ENCODE measurements at places on chromosomes 6 and 20. TPM values are rescaled to one million over a fixed set of nuclear protein-coding genes. Genes with fewer than 3 reads are reported as not detected.

Gene BACH2
- 8.1 TPM for polyA plus RNA-seq

- H3K36me3 ChIP-seq = peaks cover 30% of the 10 kb centered on the region
- peak; percentile 89 for DNase-seq
- H3K27ac ChIP-seq = peak within 1 kb of the TSS; percentile 96
- peaks cover 23% of the 10 kb centered on the region for H3K4me1 ChIP-seq
These were observed at the start of gene ATAT1 for GRCh38 chr6:30626484-30627366. TSS of gene ATAT1 (plus strand) at chr6:30626874.

GRCh38 chr6:130900913-130901312, 73.7 kb downstream of the SMLR1 start:
- DNase-seq = no peak
- H3K4me3 ChIP-seq = no peak overlapping the region
- H3K27ac ChIP-seq = no peak overlapping the region
- no peaks in the 10 kb centered on the region for H3K4me1 ChIP-seq

DNA sequence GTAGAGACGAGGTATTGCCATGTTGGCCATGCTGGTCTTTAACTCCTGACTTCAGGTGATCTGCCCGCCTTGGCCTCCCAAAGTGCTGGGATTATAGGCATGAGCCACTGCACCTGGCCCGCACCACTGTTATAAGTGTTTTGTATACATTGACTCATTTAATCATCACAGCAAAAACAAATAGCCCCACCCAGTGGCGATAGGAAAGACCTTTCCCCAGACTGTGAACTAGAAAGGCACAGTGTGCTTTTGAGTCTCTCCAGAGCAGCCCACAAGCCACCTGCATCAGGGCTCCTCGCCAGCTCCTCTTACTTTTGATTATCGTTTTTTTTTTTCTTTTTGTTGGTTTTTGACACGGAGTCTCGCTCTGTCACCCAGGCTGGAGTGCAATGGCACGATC, 27.9 kb upstream of the ZFP64 start:
- no peak overlapping the region for H3K4me3 ChIP-seq
- H3K27me3 ChIP-seq = peaks cover 2% of the 10 kb centered on the region
- DNase-seq = no peak
- no peak overlapping the region for H3K27ac ChIP-seq
- H3K36me3 ChIP-seq = no peaks in the 10 kb centered on the region

Gene RSPO3
- not detected for polyA plus RNA-seq

Gene PTK6
- not detected for polyA plus RNA-seq

DNA sequence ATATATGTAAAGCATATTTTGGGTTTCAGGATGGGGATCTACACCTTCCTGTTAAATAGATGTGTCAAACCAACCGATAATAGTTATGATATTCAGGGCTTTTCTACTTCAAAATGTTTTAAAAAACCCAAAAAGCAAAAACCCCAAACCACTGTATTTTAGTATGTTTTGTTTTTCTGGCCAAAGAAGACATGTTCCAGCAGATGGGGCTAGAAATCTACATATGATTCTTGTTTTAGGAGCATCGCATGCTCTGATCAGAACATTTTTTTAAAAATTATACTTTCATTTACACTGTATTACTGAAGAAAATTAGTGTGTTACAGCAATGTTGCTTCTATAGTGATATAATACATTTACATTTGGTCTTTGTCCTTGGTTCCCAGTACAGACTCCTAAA, 11.0 kb downstream of the RMND1 start:
- peaks cover 36% of the 10 kb centered on the region for H3K4me1 ChIP-seq
- H3K27ac ChIP-seq = peak overlapping the region; percentile 88
- H3K36me3 ChIP-seq = peaks cover 9% of the 10 kb centered on the region
- peak overlapping the region; percentile 49 for H3K4me3 ChIP-seq
- no peaks in the 10 kb centered on the region for H3K27me3 ChIP-seq
- DNase-seq = peak; percentile 17

Gene AIF1
- polyA plus RNA-seq = 40.3 TPM

DNA sequence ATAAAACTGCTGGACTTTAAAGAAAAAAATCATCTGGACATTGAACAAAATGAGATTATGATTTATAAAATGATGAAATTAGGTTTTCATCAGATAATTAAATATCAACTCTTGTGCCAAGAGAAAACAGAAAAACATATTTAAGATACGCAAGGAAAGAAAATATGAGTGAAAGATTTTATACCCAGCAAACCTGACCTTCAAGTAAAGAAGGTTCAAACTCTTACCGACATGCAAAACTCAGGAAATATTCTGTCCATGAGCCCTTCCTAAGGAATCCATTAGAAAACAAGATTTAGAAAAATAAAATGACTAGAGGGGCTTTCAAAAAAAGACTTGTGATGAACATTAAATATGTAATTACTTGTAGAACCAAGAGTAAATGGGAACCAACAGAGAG, 257.2 kb upstream of the ARID1B start:
- no peak overlapping the region for H3K4me3 ChIP-seq
- H3K36me3 ChIP-seq = no peaks in the 10 kb centered on the region
- no peaks in the 10 kb centered on the region for H3K4me1 ChIP-seq
- peaks cover 4% of the 10 kb centered on the region for H3K27me3 ChIP-seq
- DNase-seq = no peak

Gene AVP
- polyA plus RNA-seq = not detected

GRCh38 chr6:44247338-44248302, 719 bp downstream of the HSP90AB1 start:
- peak overlapping the region; percentile 96 for H3K27ac ChIP-seq
- H3K4me1 ChIP-seq = peaks cover 46% of the 10 kb centered on the region
- H3K27me3 ChIP-seq = peaks cover 18% of the 10 kb centered on the region
- peak overlapping the region; percentile 99 for H3K4me3 ChIP-seq
- DNase-seq = peak; percentile 94

- peaks cover 7% of the 10 kb centered on the region for H3K27me3 ChIP-seq
- H3K27ac ChIP-seq = no peak overlapping the region
- H3K36me3 ChIP-seq = no peaks in the 10 kb centered on the region
- DNase-seq = no peak
These were observed 31.9 kb downstream of the HLA-DPB1 start for GRCh38 chr6:33107641-33108040.

Data from immature natural killer cell (primary cell).